H4 (cell line): ENCODE measurements at places on chromosomes 2 and 18.

DNA sequence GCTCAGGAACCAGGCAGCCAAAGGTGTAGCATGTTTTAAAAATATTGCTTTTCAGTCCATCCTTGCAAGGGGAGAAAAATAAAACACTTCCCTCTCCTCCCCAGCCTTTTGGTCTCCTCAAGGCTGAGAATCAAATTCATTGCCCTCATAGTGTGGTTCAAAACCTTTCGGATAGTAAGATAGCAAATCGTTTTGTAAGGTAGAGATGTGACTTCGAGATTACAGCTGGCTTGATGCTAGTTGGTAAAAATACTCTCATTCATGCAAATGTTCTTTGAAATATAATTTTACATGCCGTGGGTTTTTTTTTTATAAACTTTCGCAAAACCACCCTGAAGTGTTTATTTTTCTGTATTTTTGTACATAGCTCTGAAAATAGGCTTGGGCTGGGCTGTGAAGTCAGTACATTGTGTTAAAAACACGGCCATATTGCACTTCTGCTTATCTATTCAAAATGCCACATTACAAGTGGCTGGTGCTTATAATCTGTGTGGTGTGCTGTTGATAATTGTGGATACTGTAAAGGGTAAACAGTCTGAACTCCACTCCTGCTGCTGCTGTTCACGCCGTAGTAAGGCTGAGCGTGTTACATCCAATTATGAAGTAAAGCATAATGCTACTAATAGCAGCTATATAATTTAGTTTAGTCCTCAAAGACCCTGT lies 172.0 kb upstream of the SIX3 start:
- DNase-seq: no peak

DNA sequence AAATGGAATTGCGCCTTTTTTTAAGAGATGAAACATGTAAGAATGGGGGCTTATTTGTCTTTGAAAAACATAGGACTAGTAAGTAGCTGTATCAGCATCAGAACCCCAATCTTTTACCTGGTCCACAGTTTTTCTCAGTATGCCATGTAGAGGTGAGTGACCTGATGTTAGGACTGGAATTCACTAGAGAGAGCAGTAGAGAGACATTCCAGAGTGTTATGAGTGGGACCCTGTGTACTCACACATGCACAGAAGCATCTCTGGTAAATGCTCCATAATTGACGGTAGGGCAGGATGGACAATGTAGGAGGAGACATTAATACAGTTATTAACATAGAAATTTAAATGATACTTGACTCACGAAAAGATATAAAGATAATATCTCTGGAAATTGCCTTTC lies 1.4 kb upstream of the GALNT13 start:
- DNase-seq: peak; percentile 33

DNA sequence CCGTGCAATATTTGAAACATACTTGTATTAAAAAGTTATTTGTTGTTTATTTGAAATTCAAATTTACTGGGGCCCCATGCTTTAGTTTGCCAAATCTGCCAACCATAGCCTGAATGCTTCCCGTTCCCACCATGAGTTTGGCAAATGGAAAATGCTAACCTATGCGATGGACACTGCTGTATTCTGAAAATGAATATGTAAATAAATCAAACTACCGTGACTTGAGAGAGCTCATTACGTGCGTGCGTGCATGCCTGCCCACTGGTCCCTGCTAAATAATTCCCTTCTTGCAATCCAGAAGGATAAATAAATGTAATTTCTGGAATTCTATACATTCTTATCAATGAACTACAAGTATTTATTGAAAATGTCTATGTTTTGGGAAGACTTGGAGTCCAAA lies 3.2 kb downstream of the BOD1L2 start:
- DNase-seq: no peak

DNA sequence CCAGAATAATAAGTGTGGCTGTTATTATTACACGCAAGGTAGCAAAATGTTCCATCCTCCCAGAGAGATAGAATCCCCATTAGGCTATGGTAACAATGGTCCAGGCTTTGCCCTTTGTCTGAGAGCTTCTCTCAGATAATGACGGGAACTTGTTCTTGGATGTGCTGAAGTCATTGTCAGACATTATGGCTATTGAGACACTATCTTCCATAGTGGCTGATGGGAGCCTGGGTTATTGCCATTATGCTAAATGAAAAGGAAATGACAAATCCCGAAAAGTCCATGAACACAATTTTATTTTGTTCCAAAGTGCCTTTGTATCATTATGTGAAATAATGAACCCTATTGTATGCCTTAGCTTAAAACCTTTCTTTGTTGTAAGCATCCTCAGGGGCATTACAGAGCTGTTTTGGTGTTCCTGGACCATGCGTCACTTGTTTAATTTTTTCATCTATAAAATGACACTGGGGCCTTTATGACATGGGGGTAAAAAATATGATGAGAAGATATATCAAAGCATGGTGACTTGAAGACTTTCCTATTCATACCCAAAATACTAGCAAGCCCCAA lies 218.5 kb downstream of the KCNS3 start:
- DNase-seq: no peak

DNA sequence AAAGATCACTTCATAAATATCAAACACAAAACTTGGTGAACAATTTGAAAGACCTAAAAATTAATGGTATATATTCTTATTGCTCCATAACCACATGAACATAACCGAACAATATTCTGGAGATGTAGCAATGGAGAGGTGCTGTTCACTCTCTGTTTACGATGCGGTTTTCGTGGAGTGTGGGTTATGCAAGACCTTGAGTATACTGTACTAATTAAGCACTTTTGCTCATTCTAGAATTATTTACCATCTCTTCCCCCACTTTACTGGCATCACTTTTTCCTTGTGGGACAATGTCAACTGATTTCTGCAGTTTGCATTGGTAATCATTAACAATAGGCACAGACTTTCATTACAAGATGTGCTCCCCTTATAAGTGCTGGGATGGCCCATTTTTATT lies 97.6 kb downstream of the RAPH1 start:
- DNase-seq: no peak

- no peak for DNase-seq
These were observed 149.4 kb upstream of the SLC1A4 start for GRCh38 chr2:64839844-64840243.

DNA sequence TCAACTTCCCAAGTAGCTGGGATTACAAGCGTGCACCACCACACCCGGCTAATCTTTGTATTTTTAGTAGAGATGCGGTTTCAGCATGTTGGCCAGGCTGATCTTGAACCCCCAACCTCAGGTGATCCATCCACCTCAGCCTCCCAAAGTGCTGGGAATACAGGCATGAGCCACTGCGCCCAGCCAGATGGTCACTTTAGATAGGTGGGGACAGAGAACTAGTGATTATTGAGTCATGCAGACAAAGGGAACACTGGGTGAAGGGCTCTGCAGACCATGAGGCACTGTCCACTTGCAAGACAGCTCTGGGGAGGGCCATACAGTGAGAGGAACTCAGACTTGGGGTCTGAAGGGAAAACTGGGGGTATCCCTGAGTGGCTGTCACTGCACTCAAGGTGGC lies 58.4 kb upstream of the POMC start:
- DNase-seq: no peak

GRCh38 chr2:158926478-158926948 lies 41.9 kb upstream of the TANC1 start:
- DNase-seq: peak; percentile 73

- no peak for DNase-seq
These were observed 41.5 kb upstream of the ALK start for GRCh38 chr2:29962922-29963321.

- no peak for DNase-seq
These were observed 4.3 kb upstream of the HDAC4 start for GRCh38 chr2:239405071-239405470.

- DNase-seq: no peak
These were observed 14.6 kb upstream of the NPPC start for GRCh38 chr2:231940795-231941194.

- no peak for DNase-seq
These were observed 12.2 kb upstream of the PUM2 start for GRCh38 chr2:20362701-20363435.

GRCh38 chr2:169222665-169223064 lies 139.7 kb downstream of the LRP2 start:
- DNase-seq: peak; percentile 10

DNA sequence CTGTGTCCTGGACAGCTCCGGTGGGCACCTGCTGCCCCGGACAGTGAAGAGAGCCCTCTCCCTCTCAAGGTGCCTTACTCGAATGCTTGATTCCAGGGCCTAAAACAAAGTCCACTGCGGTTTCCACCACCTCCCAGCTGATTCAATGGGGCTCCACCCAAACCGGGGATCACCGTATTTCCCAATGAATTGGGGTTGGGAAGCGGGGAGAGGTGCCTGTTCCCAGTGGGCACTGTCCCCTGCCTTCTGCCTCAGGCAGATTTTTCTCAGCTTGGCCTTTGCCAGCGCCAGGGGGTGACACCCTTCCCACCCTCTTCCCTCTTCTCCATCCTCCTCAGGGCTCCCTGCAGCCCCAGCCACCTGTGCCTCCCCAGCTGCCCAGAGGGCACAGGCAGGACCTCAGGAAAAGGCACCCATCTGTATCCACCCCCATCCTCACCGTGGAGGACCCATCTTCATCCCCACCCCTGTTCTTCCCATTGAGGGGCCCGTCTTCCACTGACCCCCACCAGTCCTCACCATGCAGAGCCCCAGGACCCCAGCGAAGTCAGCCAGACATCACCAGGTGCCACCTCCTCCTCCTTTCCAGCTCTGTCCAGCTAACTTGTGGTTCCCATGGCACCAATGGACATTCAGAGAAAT lies 66.7 kb upstream of the HPCAL1 start:
- no peak for DNase-seq

DNA sequence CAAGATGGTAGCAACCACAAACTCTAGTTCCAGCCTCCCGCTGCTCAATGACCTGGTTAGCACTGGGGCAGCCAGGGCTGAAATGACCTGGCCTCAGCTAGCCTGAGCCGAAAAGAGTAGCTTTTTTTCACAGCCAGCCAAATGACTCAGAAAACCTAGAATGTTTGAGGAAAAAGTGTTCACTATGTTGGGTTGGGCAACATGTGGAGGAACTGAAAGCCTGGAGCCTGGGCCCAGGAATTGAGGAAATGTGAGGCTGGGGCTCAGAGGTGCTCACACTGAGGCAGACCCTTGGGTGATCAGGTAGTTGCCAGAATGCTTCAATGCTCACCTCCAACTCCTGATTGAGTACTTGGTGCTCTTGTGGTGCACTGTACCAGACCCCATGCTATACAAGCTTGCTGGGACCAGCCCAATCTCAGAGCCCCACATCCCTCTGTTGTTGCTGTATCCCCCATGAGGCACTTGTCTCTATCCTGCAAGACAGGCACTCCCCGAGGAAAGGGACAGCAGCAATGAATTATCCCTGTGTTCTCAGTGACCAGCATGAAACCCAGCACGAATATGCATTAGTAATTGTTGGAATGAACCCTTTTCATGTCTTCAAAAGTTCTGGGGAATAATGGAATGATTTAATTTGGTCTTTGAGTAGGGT lies 116.2 kb downstream of the USP34 start:
- DNase-seq: no peak

DNA sequence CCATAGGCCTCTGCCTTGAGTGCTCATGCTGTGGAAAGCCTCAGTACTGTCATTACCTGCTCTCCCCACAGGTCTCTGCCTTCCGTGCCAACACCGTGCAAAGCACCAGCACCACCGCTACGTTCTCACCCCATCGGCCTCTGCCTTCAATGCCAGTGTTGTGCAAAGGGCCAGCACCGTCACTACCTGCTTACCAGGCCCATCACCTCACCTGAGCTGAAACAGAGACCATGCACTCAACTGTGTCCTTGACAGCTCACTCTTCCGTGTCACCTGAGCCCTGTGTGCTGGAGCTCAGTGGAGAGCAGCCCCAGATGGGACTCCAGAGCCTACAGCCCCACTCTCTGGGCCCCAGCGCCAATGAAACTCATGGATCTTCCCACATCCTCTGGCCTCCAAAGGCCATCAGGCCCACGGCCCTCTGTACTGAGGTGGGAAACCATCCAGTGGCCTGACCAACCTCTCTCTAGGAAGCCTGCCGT lies 62.7 kb downstream of the ZNF516 start:
- no peak for DNase-seq

- no peak for DNase-seq
These were observed 49.8 kb downstream of the FBLN7 start for GRCh38 chr2:112187805-112188596.

- peak; percentile 94 for DNase-seq
These were observed 65.7 kb downstream of the SPRED2 start for GRCh38 chr2:65366595-65367125.

GRCh38 chr2:186670831-186671230 lies 23.0 kb upstream of the FAM171B start:
- DNase-seq: no peak

GRCh38 chr2:218010140-218010983 lies 7.6 kb upstream of the TNS1 start:
- no peak for DNase-seq

- DNase-seq: no peak
These were observed 84.8 kb upstream of the RASGRP3 start for GRCh38 chr2:33391529-33392255.

GRCh38 chr2:38824906-38825305 lies 46.9 kb downstream of the GEMIN6 start:
- DNase-seq: no peak

GRCh38 chr18:59458575-59458974 lies 99.5 kb upstream of the LMAN1 start:
- DNase-seq: no peak

- no peak for DNase-seq
These were observed 25.1 kb downstream of the NOL10 start for GRCh38 chr2:10664652-10665051.

DNA sequence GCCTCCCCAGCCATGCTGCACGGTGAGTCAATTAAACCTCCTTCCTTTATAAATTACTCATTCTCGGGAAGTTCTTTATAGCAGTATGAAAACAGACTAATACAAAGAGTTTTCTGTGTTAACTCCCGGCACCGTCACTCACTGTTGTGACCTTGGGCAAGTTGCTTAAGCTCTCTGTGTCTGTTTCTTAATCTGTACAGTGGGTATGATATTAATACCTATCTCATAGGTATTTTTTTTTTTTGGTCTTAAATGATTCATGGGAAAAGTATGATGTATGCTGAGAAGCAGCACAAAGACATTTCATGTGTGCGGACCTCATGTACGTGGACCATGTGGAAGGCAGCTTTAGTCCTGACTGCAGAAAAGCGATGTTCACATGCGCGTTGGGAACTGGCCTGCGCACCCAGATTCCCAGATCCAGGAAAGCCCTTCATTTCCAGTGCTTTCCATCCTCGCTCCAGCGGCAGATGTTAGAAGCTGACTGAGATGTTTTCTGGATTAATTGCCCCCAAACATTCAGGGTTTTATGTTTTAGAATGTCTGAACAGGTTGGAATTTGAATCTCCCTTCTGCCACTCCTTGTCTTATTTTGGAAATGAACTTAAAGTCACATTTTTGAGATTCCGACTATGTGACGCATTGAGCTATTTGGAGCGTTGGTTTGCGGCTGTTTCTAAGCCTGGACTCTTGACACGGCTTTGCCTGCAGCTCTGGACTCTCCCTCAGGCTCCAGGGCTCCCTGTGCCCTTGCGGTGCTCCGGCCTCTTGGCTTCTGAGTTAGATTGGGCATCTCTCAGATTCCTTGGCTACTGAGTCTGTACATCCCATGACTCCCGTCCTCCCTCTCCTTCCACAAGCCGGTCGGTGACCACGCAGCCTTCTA lies 61.4 kb downstream of the SLC4A3 start:
- DNase-seq: peak; percentile 77

GRCh38 chr2:209383212-209383611 lies 40.6 kb upstream of the MAP2 start:
- peak; percentile 40 for DNase-seq

- no peak for DNase-seq
These were observed 376.3 kb upstream of the UBE2E3 start for GRCh38 chr2:180604077-180604476.

- no peak for DNase-seq
These were observed 286.5 kb downstream of the THSD7B start for GRCh38 chr2:137051778-137052398.

- no peak for DNase-seq
These were observed 108.8 kb downstream of the FMNL2 start for GRCh38 chr2:152443771-152444170.
